ENCODE measurements at places on chromosomes 6 and 20.

DNA sequence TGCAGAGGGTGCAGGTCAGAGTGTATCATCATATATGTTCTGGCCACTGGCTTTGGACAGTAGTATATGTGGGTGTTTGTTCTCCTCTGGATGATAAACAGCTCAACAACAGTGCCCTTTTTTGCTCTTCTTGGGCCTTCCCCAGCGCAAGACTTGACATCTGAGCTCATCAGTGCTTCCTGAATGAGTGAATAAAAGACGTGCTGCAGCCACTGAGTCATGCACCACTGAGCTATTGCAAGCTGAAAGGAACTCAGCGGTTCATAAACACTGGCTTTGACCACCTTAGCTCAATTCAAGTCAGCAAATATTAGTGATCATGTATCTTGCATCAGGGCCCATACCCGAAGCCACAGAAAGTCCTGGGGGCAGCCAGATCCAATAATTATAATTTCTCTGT is 105.3 kb upstream of the KCNG1 start:
- no peak for DNase-seq

GRCh38 chr6:5997420-5997987 is 9.2 kb downstream of the NRN1 start:
- DNase-seq, result no peak

DNA sequence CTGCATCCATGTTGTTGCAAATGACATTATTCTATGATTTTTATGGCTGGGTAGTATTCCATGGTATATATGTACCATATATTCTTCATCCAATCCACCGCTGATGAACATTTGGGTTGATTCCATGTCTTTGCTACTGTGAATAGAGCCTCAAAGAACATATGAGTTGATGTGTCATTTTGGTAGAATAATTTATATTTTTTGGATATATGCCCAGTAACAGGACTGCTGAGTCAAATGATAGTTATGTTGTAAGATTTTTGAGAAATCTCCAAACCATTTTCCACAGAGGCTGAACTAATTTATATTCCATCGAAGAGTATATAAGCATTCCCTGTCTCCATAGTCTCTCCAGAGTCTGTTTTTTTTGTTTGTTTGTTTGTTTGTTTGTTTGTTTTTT is 1373.5 kb downstream of the GRIK2 start:
- DNase-seq, result no peak

GRCh38 chr6:27980111-27980510 is 23.1 kb downstream of the OR2B6 start:
- DNase-seq, result no peak

DNA sequence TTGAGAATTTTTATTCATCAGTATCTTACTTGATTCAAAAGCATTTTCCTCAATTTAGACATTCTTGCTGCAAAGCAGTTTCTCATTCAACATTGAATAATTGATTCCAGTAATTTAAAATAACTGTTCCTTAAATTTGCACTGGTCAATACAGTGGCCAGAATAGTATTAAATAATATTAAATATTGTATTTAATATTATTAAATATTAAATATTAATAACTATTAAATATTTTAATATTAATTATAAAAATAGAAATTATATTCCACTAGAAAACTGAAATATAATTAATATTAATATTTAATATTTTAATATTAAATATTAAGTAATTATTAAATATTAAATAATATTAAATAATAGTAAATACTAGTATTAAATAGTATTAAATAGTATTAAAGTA is 758.8 kb downstream of the EYS start:
- DNase-seq, result no peak

DNA sequence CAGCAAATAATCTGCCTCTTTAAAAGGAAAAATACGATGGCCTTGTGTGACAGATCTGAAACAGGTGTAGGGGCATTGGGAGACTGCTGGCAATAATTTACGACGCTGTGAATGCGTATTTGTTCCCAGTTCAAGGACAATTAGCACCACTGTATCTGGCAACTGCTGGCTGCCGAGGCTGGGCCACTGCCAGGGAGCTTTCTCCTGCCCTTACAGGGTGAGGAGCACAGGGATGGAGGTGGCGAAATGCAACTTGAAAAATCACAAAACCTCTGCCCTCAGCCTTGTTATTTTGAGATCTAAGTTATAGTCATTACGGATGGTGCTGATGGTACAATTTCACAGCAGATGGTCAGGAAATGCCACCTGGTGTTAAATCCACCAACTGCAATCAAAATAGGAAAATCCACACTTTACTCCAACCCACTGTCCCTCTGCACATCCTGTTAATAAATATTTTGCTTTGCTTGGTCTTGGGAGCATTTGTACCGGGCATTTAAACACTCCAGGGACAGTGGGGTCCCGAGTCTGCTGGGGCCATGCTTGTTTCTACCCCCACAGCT is 6.4 kb downstream of the MYLK4 start:
- DNase-seq, result no peak

- DNase-seq, result no peak
Observed at GRCh38 chr6:21856456-21856825, 262.9 kb downstream of the SOX4 start.

DNA sequence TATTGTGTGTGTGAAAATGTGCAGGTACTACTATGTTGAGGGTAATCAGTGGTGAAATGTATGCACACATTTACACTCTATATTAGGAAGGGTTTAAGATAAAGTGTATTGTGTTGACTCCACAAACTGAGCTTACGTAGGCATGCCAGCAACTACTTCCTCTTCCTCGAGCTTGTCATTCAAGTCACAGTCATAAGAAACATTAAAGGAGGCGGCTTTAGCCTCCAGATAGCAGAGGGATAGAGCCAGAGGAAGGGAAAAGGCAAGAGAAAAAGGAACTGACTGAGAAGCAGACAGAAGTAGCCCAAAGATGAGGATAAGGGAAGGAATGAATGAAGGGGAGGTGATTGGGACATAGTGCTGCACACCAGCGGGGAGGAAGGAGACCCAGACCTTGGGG is 55.2 kb downstream of the SMLR1 start:
- DNase-seq, result no peak

GRCh38 chr20:2023151-2023550 is 29.3 kb upstream of the PDYN start:
- DNase-seq, result no peak

- DNase-seq, result no peak
Observed at GRCh38 chr6:84269947-84270733, 42.7 kb upstream of the CEP162 start.

- DNase-seq, result no peak
Observed at GRCh38 chr6:158763434-158764182, 55.6 kb downstream of the EZR start.

DNA sequence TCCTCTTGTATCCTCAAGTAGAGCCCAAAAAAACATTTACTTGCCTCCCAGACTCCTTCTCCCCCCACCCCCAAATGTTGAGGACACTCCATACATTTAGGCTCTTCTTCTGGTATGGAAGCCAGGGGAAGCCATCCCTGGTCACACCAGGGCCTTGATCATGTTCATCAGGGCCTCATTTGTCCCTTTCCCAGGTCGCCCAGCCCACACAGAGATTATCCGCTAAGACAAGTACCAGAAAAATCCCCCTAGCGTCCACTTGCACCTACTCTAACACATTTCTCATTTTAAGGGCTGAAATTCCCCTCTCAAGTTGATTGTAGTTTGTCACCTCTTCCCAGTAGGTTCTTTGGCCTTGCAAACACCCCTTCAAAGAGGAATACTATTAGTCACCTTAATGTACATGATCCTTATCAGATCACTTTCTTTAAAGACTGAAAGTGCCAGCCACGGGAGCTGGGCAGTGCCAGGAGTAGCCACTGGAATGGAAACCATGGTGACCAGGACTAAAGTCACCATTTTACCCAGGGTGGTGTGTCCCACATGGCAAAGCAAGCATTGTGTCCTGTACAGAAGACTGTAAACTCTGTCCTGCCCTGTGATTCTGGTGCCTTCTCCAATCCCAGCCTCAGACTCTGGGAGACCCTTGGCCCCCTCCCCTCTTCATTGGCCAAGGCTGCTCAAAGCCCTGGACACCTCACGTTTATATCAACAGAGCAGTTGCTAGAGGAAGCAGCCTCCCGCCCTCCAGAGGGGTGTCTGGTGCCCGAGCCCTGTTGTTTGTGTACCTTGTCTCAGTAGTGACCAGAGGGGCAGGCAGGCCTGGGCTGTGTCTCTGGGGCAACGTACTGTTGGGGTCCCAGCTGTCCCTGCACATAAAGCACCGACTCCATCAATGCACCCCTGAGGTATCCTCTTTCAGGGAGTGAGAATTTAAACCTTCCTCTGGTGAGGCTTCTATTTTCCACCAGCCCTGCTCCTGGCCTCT is 5.0 kb upstream of the APOBEC2 start:
- no peak for DNase-seq

- DNase-seq, result no peak
Observed at GRCh38 chr6:161265975-161266374, 7.9 kb downstream of the AGPAT4 start.

DNA sequence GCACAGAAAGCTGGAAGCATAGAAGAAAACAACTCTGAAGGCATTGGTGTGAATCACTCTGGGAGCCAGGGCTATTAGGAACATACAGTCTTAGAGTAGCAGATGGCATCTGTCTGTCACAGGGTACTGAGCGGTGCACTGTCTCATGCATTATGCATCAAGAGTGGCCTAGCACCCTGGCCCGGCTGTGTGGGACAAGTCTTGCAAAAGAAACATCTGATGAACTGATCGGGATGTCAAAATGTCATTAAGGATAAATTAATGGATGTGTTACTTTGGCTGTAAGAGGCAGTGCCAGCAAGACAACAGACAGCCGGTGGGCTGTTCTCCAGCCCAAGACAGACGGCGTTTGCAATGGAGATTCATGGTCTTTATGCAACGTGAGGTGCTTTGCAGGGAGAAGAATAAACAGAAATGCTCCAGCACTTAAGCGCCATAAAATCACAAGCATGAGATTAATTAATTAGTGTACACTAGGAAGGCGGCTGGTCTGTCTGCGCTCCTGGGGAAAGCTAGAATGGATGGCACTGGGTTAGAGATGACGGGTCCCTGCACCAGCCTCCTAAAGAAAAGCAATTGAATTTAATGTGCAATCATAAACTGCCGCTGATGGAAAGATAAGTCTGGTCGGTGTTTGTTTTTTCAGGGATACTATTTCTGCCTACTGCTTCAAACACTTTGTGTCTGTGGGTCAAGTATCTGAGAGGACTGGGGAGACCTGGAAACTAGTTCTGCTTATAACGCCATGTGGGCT is 600.6 kb upstream of the CHD6 start:
- DNase-seq, result no peak

GRCh38 chr6:20816126-20816525 is 281.9 kb downstream of the CDKAL1 start:
- no peak for DNase-seq

Measured in midbrain (tissue), 1 donor.